ENCODE measurements at places on chromosomes 7 and 10. TPM values are rescaled to one million over a fixed set of nuclear protein-coding genes. Genes with fewer than 3 reads are reported as not detected.

- no peak for DNase-seq
These were observed 16.8 kb upstream of the LAT2 start for GRCh38 chr7:74193054-74193453.

DNA sequence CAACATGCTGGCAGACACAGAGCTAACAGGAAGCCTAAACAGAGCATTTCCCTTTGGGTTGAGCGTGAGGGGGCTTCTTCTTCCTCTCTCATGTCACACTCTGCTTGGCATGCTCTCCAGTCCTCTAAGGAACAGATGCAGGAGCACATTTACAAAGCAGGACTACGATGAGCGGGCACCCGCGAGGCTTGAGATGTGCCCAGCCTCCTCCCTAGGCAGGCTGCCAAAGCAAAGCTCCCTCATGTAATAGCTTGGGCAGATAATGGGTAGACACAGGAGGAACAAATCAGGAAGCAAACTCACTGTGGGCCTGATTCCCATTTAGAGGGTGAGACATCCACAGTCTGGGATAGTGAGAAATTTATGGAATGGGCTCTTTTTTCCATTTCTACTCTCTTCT lies 519.1 kb downstream of the NRG3 start:
- no peak for DNase-seq

GRCh38 chr7:11699666-11700065 lies 132.3 kb downstream of the THSD7A start:
- no peak for DNase-seq

GRCh38 chr10:813286-813685 lies 118.2 kb downstream of the LARP4B start:
- DNase-seq, result no peak

DNA sequence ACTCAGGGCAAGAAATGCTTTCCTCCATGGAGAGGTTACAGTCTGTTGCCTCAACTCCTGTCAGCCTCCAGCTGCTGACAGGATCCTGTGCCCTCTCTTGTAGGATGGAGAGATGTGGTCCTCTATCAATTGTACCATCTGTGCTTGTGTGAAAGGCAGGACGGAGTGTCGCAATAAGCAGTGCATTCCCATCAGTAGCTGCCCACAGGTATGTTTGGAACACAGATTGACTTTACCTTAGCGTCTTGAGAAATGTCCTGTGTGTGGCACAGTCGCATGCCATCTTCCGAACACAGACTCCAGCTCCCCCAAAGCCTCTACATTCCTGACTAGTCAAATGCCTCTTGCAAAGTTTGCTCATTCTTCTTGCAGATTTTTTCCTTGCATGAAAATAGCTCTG lies 152.6 kb downstream of the BMPER start:
- no peak for DNase-seq

DNA sequence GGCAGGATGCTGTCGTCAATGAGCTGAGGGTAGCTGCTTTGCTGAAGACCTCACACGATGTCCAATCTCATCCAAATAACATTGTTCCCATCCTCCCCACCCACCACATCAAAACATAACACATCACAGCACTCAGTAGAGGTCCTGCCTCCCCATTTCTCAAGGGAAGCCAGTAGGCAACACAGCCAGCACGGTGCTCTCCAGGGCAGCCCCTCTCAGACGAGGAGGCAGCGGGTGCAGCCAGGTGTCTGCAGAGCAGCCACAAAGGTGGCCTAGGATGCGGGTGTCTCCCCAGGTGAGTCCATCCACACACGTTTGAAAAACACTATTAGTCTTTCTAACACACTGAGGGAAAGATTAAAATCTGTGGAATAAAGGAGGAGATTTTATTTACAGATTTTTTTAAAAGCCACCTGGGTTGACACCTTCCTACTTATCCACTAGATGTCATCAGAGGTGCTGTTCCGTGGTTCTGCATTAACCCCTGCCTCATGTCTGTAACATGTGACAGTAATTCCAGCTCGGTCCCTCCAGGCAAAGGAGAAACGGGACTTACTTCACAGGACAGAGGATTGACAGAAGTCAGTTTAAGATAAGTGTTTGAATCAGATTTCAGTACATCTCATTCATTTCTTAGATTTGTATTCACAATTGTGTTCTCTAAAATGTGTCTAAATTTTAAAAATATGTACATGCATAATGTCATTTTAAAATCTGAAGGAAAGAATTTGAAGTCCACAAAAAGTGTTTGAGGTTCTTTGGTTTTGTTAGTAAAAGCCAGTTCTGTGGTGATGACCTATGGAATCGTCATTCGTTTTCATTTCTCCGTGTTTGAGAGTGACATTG lies 68.0 kb downstream of the LANCL2 start:
- no peak for DNase-seq

DNA sequence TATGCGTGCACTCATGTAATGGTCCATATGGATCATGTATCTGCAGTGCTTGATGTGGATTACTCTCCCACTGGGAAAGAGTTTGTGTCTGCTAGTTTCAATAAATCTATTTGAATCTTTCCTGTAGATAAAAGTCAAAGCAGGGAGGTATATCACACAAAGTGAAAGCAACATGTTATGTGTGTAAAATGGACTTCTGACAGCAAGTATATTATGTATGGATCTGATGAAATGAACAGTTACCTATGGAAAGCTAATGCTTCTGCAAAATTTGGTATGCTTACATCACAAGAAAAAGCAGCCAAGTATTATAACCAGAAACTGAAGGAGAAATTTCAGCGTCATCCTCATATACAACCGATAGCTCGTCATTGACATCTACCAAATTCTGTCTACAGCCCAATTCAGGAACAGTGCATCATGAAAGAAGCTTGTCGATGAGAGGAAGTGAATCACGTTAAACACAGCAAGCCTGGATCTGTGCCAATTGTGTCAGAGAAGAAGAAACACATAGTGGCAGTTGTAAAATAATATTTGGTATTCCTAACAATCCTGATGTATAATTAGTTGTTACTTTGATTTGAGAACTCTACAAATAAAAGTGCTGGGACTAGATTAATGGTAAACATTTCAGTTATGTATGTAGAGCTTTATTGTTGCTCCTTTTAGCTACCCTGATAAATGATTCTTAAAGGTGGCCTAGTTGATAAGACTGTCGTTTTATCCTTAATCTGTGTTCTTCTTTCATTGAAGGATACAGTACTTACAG lies 14.2 kb upstream of the SYPL1 start:
- DNase-seq, result no peak

DNA sequence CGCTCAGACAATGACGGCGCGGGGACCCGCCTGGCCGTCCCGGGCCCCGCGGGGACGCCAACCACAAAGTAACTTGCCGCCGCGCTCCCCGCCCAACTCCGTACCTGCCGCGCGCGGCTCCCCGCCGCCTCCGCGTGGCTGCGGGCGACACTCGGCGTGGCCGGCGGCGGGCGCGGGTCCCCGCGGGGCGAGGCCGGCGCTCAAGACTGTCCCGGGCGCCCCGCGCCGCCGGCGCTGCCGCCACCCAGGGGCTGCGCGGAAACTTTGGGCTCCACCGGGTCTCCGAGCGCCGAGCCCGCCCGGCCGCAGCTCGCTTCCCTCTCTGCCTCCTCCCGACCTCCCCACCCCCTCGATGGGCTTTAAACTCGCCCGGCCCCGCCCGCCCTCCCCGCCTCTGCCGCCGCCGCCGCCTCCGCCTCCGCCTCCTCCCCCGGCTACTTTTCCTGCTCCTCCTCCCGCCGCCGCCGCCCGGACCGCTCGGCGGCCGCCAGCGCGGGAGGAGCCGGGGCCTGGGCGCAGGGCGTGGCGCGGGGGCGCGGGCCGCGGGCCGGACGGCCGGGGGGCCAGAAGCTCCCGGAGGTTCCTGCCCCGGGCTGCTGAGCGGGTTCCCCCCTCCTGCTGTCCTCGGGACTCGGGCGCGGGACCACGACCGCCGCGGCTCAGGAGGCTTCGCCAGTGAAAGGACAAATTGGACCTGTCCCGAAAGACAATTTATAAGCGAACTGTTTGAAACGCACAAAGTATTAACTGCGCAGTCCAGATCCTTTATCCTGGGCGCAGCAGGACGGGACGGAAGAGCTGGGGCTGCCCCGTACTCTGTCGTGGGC lies 10.6 kb upstream of the GRB10 start:
- DNase-seq, result peak; percentile 82

DNA sequence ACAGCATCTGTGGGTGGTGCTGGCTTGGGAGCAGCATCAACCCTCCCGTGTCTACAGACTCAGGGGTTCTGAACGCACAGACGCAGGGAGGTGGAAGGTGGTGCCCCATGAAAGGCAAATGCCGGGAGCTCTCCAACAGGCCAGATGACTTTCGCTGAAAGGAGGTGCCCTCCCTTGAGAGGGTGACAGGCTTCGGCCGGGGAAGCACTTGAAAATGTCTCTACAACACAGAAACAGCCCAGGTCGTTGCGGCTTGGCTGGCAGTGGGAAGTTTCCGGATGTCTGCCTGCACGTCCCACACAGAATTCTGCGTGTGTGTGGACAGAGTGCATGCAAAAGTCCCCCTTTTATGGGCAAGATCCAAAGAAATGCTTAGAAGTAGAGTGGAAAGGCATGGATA lies 239.6 kb downstream of the SKAP2 start:
- DNase-seq, result no peak

GRCh38 chr10:6494936-6495592 lies 85.0 kb downstream of the PRKCQ start:
- DNase-seq, result no peak

GRCh38 chr7:78052112-78052511 lies 253.5 kb downstream of the PHTF2 start:
- no peak for DNase-seq

DNA sequence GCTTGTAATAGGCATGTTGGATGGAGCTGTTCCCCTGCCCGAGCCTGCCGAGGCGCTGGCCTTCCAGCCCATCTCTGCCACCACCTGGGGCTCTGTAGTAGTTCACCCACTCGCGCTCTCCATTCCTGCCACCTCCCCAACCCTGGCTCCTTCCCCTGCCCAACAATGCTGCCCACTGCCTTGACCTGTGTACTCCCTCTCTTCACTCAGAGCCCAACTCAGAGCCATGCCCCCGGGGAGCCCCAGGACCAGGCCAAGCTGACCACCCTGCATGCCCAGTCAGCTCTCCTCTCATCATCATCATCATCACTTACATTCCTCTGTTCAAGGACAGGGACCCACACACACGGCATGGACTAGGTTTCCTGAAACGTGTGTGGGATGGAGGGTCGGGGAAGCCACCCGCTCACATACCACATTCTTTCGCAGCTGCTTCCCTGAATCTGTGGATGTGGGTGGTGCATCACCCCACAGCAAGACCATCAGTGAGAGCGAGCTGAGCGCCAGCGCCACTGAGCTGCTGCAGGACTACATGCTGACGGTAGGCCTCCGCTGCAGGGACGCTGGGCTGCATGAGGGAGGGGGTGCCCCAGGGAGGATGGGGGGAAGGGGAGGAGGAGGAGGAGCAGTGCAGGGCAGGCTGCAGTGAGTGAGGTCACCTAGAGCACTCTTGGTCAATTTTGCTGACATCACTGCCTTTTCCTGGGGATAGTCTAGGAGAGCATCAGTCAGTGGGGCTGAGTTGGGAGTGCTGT lies 15.6 kb downstream of the NACAD start:
- DNase-seq, result no peak

CLCN1 gene
- not detected for total RNA-seq

PRF1 gene
- total RNA-seq, result 29.5 TPM

CADPS2 gene
- total RNA-seq, result 41.1 TPM

BTBD16 gene
- 0.62 TPM for total RNA-seq

SRGN gene
- total RNA-seq, result 232 TPM

PDE6C gene
- not detected for total RNA-seq
